ENCODE measurements at places on chromosomes 12 and 14.

GRCh38 chr12:127083008-127083949 is 1183.7 kb upstream of the TMEM132C start:
- no peak for DNase-seq

- DNase-seq, result no peak
Observed at GRCh38 chr12:128661226-128661569, 162.6 kb downstream of the SLC15A4 start.

DNA sequence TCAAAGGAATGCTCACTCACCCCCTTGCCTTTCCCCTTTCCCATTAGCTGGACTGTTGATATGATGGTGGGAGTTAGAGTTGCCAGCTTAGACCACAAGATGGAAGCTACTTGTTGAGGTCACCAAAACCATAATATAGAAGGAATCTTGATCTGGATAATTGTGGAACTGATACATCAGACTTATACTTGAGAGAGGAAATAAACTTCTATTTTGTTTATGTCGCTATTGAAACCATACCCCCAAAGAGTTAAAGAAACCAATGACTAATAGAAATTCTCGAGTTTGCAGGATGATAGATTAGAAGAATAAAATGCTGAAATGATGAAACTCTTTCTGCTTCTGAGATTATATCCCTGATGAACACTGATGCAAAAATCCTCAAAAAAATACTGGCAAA is 37.9 kb downstream of the TDG start:
- DNase-seq, result no peak

- no peak for DNase-seq
Observed at GRCh38 chr12:14841761-14842160, 1.6 kb downstream of the ART4 start.

DNA sequence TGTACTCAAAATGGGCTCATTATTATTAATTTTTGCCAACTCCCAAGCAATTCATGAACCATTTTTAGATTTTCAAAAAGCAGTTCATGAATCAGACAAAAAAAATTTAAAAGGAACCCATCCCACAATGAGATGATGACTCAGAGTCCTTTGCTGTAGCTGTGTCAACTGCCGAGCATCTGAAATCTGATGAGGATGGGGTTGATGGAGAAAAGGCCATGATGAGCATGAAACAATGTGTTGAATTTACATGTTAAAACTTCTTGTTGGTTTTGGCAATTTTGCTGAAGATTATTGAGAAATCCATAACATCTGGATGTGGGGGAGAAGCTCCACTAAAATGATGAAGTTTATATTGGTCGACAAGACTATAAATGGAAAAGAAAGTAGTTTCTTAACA is 378.0 kb downstream of the FOXG1 start:
- DNase-seq, result no peak

DNA sequence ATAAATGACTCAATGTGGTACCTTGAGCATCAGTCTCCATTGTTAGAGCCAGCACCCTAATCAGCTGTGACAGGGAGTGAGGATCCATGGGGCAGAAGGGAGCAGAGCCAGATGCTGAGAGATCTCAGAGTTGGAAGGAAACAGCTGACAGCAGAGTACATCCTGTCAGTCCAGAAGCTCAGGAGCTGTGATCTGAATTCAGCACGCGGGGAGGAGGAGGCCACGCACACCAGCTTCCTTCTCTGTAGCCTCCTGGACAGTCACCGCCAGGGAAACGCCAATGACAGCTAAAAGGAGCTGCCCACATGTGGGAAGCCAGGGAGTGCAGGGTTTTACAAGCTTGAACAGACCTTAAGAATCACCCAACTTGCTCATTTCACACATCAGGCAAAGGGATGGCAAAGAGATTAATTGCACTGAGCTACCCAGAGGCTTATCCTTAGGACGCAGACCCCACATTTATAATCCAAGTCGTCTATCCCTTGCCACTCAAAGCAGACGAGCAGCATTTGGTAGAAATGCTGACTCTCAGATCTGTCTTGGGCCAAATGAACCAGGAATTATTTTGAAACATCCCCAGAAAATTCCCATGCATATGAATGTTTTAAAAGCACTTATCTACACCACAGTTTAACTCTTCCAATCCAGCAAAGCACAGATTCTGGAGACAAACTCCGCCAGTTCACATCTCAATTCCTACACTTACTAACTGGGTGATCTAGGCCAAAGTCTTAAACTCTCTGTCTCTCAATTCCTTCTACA is 322.6 kb upstream of the TMTC1 start:
- no peak for DNase-seq

GRCh38 chr12:119784673-119785072 is 92.4 kb downstream of the CIT start:
- DNase-seq, result no peak

DNA sequence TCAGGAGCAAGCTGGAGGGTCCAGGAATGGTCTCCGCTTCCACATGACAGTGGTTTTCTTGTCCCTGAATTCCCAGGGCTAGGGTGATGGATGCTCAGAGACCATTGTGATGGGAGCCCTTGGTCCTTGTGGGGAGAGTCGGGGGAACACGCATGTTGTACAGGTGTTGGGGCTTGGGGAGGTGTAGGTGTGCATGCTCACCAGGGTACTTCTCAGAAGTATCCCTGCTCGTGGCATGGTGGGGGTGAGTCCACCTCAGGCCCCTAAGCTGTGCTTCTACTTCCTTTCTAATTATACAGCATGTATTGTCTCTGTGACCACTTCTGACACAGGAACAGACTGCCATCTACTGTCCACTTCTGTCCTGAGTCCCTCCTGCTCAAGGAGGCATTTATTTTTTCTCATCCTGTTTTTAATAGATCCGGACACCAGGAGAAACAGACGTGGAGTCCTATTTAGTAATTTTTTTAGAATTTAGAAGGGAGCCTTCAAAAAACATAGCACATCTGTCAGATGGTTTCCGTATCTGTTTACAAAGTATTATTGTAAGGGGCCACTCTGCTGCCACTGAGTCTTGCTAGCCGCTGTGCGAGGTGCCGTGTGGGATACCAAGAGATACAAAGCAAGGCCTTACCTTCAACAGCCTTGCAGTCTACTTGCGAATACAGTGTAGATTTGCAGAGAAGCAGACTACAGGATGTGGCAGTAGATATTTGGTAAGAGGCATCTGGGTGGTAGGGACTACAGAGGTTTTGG is 10.5 kb downstream of the NTF3 start:
- DNase-seq, result no peak

DNA sequence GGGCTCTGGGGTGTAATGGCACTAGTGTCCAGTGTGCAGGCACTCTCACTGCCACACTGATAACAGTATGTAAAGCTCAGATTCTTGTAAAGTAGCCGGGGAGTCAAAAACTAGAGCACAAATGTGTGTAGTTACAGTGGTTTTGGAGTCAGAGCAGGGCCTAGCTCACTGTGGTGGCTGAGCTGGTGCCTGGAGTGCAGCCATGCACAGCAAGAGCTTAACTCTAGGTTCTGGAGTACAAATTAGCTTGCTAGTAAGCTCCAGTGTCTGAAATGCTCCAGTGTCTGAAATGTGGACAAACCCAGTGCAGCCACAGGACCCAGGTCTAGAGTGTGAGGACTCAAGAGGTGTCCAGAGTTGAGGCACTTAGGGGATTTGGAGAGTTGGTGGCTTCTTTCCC is 149.2 kb downstream of the MSRB3 start:
- DNase-seq, result no peak

GRCh38 chr14:20191396-20191795 is 700 bp downstream of the OR11G2 start:
- no peak for DNase-seq

DNA sequence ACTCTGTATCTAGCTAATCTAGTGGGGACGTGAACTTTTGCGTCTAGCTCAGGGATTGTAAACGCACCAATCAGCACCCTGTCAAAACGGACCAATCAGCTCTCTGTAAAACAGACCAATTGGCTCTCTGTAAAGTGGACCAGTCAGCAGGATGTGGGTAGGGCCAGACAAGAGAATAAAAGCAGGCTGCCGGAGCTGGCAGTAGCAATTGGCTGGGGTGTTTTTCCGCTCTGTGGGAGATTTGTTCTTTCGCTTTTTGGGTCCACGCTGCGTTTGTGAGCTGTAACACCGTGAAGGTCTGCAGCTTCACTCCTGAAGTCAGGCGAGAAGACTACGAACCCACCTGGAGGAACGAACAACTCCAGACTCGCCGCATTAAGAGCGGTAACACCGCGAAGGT is 76.5 kb downstream of the SPRING1 start:
- DNase-seq, result no peak

DNA sequence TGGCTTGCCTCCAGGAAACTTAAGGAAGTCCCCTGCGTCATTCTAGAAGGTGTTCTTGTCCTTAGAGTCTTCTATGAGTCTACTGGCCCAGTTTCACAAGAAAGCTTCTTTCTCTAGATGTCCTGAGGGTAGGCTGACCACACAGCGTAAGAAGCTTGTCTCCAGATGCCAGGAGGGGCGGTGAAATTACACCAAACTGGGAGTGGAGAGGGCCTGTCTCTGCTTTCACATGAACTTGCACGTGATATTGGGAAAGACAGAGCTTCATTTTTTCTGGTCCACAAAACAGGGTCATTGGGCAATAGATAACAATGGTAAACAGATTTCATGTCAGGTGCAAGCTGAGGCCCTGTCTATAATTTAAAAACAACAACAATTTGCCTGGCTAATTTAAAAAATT is 85.7 kb upstream of the TBX3 start:
- DNase-seq, result no peak

DNA sequence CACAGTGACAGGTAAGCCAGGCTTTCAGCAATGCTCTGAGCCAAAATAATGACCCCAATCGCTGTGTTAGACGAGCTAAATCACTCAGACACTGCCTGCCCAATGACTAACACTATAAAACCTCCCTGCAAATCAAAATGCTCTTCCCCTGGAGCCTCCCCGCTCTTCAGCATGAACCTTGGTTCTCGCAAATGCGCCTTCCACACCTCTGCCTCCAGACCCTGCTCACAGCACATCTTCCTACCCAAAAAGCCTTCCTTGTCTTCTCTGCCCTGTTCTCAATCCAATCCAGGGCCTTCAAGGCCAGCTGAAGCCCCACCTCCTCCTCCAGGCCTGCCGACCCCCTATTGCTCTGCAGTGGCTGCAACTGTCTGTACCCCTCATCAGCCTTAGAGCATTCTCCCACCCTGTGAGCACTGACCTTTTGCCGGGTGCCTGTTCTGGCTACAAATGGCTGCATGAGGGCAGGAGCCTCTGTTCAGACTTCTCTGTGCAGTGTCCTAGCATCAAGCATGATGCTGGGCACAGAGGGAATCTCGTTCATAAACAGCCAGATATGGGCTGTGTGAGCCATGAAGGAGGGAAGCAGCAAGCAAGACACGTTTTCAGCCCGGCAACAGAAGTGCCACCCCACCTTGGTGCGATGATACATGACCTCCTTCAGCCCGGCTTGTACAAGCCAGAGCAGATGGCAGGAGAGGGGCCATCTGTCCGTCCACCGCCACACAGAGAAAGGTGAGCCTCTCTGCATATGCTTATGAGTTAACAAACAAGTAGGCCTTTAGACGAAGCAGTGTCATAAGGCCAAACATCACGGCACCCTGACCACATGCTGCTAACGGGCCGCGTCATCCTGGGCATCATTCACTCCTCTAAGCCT is 64.5 kb upstream of the DDX11 start:
- DNase-seq, result no peak

DNA sequence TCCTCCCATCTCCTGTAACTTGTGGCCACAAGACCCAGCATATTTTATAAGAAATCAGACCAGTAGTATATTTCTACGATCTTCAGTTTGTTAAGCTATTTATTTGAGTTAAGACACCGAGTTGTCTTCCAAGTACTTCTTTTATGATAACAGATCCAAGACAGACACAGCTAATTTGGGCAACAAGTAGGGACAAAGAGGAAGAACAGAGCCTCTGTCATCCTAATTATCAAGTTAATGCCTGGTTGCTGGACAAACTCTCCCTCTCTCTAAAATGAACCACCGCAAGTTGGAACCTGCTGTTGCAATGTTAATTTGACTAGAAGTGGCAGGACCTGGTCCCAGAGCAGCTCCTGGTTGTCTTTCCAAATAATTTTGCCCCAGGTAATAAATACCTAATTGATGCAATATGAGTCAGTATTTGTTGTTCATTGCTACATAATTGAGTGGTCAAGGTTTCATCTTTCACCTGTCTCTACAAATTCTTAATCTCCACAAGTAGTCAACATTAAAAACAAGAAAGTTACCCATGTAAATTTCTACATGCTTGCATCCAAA is 323.7 kb downstream of the PAWR start:
- no peak for DNase-seq

DNA sequence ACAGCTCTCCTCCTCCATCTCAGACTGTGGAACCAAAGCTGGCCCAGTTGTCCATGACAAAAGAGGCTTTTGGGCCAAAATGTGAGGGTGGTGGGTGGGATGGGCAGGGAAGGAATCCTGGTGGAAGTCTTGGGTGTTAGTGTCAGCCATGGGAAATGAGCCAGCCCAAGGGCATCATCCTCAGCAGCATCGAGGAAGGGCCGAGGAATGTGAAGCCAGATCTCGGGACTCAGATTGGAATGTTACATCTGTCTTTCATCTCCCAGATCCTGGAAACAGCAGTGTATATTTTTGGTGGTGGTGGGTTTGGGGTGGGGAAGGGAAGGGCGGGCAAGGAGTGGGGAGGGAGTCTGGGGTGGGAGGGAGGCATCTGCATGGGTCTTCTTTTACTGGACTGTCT is 11.8 kb upstream of the TAMALIN start:
- DNase-seq, result no peak

GRCh38 chr12:116693286-116694227 is 44.3 kb downstream of the SPRING1 start:
- DNase-seq, result no peak

DNA sequence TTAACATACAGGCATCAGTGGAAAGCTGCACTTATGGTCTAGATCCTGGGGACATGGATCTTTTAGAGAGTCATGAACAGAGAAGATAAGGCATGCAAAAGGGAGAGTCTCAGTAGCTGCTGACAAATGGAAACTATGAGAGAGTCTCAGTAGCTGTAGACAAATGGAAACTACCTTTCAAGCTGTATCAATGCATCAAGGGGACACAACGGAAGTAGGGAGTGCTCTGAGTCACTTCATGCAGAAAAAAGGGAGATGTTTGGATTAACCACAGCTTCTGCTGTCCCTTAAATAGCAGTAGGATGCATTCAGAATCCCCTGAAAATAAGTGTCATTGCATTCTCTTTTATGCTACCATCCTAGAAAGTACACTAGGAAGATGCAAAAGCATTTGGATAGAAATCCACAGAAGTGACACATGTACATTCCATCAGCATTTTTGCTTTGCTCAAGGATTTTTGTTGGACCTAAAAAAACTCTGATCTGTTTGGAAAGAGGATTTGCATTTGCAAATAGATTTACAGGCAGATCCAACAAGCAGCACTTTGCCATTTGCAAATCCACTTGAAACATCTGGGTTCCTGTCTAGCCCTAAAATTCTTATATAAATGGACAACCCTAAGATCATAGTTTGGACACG is 227.5 kb upstream of the LMO3 start:
- DNase-seq, result no peak

GRCh38 chr14:98198385-98198784 is 1073.6 kb downstream of the BCL11B start:
- no peak for DNase-seq

DNA sequence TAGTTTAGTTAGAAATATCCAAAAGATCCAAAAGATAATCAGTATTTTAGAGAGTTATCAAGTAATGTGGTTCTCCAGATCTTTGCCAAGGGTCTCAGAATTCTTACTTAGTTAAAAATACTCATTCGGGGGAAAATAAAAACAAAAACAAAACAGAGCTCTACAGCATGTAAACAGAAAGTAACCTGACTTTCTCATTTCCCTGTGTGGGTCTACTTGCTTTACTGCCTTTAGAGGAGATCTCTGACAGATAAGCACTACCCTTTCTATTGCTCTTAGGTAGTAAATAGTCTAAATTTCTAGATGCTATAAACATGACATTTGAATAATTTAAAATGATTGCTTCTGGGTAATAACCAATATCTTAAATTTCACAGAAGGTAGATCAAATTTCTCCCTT is 371.8 kb downstream of the RPL10L start:
- no peak for DNase-seq

GRCh38 chr12:54404061-54405004 is 14.7 kb downstream of the ITGA5 start:
- no peak for DNase-seq
